T-helper 17 cell (primary cell): ENCODE measurements at places on chromosomes 13 and 19. TPM values are rescaled to one million over a fixed set of nuclear protein-coding genes. Genes with fewer than 3 reads are reported as not detected.

Gene STK24
- 163 TPM for total RNA-seq

Gene RNF225
- total RNA-seq: not detected

Gene MAP4K1
- total RNA-seq: 351 TPM

DNA sequence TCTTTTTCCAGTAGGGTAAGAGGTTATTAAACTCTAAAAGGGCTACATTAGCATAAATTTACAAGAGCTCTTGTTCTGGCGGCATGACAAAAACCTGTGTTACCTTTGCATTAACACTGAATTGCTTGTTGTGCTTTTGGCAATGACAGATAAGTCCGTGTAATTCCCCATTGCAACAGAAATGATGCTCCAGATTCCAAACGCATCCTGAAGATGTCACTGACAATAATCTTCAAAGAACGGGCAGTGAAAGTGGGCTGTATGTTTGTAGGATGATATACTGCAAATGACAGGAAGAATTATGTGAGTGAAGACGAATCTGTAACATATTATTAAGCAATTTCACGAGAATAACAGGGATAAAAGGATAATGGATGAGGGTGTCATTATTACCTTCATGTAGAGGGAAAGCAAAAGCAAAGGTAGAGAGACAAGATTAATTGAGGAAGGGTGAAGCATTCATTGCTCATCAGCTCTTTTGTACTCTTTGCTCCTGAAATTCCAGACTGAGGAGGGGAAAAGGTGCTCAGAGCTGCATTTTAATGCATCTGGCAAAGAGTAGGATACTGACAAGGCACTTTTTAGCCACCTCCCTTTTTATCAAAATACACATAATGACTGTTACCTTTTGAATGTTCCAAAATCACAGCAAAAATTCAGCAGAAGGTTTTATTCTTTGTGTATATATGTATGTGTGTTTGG, 38.5 kb upstream of the MAB21L1 start:
- DNase-seq: no peak

GRCh38 chr13:66339214-66339613, 890.9 kb downstream of the PCDH9 start:
- no peak for DNase-seq

GRCh38 chr19:48780631-48781391, 25.5 kb downstream of the FGF21 start:
- DNase-seq: no peak

- no peak for DNase-seq
Measured at GRCh38 chr19:7679771-7680605, 645 bp upstream of the TRAPPC5 start.

GRCh38 chr13:108574856-108575255, 54.6 kb upstream of the MYO16 start:
- no peak for DNase-seq

GRCh38 chr19:7527516-7528191, 5.2 kb downstream of the MCOLN1 start:
- DNase-seq: no peak

- DNase-seq: no peak
Measured at GRCh38 chr19:51458899-51459505, 748 bp upstream of the SIGLEC8 start.

GRCh38 chr13:44884076-44884729, 105.1 kb downstream of the NUFIP1 start:
- no peak for DNase-seq

GRCh38 chr19:30692879-30693503, 320.8 kb downstream of the ZNF536 start:
- DNase-seq: no peak
